ENCODE measurements at places on chromosomes 13 and 19.

- peak; percentile 71 for DNase-seq
These were observed 100.4 kb downstream of the STK24 start for GRCh38 chr13:98476538-98476966.

DNA sequence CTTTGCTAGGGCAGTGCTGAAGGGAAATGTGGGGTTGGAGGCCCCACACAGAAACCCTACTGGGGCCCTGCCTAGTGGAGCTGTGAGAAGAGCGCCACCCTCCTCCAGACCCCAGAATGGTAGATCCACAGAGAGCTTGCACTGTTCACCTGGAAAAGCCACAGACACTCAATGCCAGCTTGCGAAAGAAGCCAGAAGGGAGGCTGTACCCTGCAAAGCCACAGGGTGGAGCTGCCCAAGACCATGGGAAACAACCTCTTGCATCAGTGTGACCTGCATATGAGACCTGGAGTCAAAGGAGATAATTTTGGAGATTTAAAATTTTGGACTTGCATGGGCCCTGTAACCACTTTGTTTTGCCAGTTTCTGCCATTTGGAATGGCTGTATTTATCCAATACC is 615.4 kb upstream of the MIR17HG start:
- no peak for DNase-seq

DNA sequence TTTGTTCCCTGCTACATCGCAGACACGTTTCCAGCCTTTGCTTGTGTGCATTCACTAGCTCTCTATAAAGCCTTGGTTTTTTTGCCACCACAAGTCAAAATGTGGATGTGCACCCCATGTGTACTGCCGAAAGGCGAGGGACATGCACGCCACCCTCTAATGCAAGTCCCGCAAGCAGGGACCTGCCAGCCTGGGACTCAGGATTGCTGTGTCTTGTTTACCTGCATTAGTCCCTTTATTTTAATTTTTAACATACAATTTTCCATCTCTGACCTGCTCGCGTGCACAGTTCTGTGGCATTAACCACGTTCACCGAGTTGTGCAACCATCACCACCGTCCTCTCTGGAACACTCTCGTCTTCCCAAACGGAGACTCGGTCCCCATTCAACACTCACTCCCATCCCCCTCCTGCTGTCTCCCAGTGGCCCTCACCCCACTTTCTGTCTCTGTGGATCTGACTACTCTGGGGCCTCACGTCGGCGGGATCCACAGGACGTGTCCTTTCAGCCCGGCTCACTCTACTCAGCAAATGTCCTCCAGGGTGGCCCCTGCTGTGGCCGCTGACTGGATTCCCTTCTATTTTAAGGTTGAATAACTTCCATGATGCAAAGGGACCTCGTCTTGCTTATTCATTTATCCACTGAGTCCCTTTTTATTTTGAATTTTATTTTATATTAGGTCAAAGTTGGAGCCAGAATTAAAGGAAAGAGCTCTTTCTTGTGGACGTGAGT is 58.4 kb downstream of the RASA3 start:
- no peak for DNase-seq

GRCh38 chr13:113890774-113891480 is 27.1 kb upstream of the GAS6 start:
- no peak for DNase-seq

DNA sequence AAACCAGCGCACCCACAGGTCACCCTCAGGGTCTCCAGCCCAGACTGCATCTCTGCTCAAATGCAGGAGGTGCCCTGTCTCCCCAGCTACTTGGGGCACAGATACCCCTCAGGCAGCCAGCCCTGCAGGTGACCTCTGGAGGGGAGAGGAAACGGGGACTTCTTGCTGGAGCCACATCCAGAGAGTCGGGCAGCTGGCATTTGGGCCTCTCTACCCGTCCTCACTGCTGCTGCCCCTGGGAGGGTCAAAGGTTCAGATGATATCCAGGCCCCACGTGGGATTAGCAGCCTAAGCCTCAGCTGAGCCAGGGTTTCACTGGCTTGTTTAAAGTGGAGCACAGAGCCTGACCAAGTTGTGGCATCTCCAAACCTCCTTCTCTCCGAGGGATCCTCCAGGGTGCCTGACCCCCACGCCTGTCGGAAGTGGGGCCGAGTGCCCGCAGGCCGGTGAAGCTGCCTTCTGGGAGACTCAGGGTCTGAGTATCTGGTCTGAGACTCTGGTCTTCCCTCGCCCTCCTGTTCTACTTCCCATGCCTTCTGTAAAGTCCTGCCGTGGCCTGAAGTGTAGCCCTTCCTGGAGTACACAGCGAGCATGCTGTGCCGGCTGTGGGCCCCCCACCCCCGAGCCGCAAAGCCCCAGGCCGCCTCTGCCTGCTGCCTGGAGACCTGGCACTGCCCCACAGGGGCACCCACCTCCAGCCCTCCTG is 2.1 kb downstream of the RASA3 start:
- no peak for DNase-seq

DNA sequence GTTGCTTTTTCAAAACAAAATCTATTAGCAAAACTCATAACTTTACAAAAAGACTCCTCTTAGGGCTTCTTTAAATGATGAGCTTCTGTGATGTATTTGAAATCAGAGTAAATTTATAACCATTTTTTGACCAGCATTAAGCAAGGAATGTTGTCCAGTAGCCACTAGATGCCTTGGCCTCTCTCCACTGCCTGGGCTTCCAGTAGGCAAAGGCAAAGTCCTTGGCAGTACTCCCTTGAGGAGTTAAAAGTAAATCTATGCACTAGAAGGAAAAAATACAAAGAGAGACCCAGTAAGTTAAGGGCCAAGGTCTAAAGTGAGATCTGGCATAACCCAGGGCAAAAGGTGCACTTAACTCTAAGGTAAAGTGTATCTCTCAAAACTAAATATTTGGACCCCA is 9.5 kb downstream of the SERPINE3 start:
- no peak for DNase-seq

GRCh38 chr13:34474187-34474868 is 467.7 kb upstream of the NBEA start:
- no peak for DNase-seq
